ENCODE measurements at places on chromosomes 5 and 9. TPM values are rescaled to one million over a fixed set of nuclear protein-coding genes. Genes with fewer than 3 reads are reported as not detected.

Gene SH3GL2
- total RNA-seq: 0.06 TPM

Gene TYRP1
- total RNA-seq: not detected

Gene BAAT
- 0.34 TPM for total RNA-seq

Gene ANKRD18B
- total RNA-seq: 4.3 TPM

Gene TSLP
- total RNA-seq: not detected

Gene DNAI1
- 0.65 TPM for total RNA-seq

Gene MARCHF11
- not detected for total RNA-seq

All from A549 treated with GW870086 at 1 μM for 4 hours (cell line).